Stimulated activated CD8-positive, alpha-beta memory T cell treated with anti-CD3 and anti-CD28 coated beads, Interleukin-15, amount 100 ng/mL, for 1 hour (primary cell): ENCODE measurements at places on chromosomes 7 and 10.

- DNase-seq: no peak
Observed at GRCh38 chr7:106765727-106766355, 99.2 kb upstream of the PIK3CG start.

GRCh38 chr10:78524941-78525340 lies 491.3 kb downstream of the RPS24 start:
- DNase-seq: no peak

GRCh38 chr7:25671111-25671510 lies 442.8 kb upstream of the NPVF start:
- DNase-seq: no peak

DNA sequence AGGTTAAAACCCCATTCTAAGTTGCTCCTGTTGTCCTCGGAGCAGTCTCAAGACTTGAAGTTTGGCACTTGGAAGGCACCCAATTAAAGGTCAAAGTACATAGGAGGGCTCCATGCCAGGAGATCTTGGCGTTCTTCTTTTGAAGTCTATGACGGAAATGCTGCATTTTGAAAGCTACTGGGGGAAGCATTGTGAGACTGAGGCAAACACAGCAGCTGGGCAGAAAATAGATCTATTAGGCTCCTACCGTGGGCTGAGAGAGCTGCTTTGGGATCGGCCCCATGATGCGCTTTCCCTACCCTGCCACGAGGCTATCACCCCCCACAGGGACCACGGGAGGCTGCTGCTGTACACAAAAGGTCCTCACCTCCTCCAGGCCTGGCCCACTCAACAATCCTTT lies 20.0 kb downstream of the KIAA1549 start:
- DNase-seq: no peak

- no peak for DNase-seq
Observed at GRCh38 chr10:19749185-19749729, 67.0 kb upstream of the PLXDC2 start.

- no peak for DNase-seq
Observed at GRCh38 chr10:33151344-33151864, 183.1 kb downstream of the NRP1 start.

DNA sequence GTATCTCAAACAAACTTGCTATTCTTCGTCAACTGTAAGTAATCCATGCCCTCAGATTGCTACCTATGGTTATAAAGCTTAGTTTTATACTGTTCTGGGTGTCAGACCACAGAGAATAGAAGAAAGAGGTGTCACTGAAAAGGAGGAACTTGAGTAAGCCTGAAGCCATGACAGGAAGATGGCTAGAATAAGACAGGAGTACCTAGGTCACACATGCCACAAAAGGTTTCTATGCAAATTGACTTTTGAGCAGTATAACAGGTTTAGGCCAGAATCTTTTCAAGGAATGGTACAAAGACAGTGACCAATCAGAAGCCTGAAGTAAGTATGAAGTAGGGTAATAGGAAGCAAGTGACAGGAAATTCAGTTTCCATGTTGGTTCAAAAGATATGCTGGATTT lies 23.5 kb downstream of the FBXW4 start:
- no peak for DNase-seq

DNA sequence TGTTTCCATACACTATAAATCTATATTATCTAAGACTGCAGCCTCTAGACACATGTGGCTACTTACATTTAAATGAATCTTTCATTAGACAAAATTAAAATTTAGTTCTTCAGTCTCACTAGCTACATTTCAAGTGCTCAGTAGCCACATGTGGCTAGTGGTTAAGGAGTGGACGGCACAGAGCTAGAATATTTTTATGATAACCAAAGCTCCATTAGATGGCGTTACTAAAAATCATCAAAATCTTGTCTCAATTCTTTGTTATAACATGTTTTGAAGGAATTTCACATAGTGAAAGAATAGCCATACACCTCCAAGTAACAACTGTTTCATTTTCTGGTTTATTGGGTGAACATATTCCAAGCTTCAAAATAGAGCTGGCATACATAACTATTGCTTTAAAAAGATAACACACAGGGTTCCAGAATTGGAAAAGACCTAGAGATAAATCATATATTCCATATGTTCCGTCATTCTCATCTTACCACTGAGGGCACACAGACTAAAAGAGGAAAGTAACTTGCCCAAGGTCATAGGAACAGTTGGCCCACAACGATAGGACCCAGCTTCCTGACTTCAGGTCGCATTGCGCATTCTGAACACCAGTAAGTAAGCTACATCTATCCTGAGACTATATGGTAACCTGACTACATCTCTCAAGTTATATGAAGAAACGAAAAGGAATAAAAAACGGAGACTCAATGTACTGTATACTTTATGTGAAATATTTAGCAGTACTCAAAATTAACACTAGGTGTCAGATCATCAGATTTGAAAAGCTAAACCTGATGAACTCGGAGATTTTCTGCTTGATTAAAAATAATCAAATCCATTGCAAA lies 66.6 kb downstream of the CAV1 start:
- no peak for DNase-seq

- no peak for DNase-seq
Observed at GRCh38 chr7:16579216-16579615, 52.6 kb downstream of the LRRC72 start.

- no peak for DNase-seq
Observed at GRCh38 chr7:54995166-54995565, 23.7 kb upstream of the EGFR start.

- no peak for DNase-seq
Observed at GRCh38 chr7:153087498-153087897, 327.9 kb downstream of the ACTR3B start.

- no peak for DNase-seq
Observed at GRCh38 chr7:42164881-42165428, 72.1 kb downstream of the GLI3 start.

GRCh38 chr7:20988340-20988739 lies 201.7 kb upstream of the SP8 start:
- DNase-seq: no peak

DNA sequence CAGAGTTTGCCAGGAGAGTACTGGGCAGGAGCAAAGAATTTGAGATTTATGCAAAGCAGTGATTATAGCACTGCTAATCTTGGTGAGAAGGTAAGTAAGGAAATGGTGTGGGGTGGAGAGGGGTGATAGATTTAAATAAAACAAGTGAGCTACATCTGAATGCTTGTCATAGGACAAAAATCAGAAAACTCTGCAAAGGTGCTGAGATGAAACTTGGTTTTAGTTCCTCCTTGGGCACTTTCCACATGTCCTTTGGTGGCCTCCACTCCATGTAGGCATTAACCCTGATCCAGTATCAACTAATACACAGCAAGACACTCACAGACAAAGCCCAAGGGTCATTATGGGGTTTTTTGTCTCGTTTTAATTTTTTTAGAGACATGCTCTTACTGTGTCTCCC lies 25.7 kb upstream of the FAM107B start:
- DNase-seq: no peak

DNA sequence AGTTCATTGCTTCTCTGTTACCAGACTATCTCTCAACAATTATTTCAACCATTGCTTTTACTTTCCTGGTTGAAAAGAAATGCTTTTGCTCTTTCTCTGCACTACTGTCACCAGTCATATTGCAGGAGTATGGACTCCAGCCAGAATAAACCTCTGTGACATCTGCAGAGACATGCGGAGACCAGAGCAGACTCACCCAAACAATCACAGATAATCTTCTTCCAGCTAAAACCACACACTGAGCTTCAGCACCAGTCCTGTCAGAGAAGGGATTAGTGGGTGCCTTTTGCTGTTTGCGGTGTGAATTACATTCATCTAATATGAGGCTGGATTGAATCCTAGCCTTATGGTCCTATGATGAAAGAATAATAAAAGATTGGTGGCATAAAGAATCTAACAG lies 258.6 kb downstream of the CNTNAP2 start:
- no peak for DNase-seq

GRCh38 chr7:44969049-44969700 lies 9.6 kb downstream of the MYO1G start:
- DNase-seq: no peak

- DNase-seq: no peak
Observed at GRCh38 chr10:110524179-110524858, 26.6 kb downstream of the DUSP5 start.

DNA sequence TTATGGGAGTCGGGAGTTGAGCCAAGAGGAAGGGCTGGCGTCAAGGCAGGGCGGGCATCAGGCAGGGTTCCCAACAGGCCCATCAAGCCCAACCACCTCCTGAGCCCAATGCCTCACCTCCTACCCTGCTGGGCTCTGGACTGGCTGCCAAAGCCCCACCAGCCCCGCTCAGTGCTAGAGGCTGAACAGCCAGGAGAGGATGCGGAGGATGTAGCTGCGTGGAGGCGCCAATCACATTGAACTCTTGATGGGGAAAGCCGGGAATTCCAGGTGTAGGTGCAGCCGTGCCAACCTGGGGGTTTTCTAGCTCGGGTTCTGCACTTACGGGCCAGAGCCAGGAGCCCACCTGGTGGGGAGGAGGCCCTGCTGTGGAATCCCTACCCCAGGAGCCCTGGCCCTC lies 12.9 kb downstream of the ATP5MF start:
- no peak for DNase-seq

- no peak for DNase-seq
Observed at GRCh38 chr10:121690152-121690848, 92.1 kb upstream of the FGFR2 start.

- no peak for DNase-seq
Observed at GRCh38 chr7:132034748-132035416, 478.5 kb upstream of the PODXL start.

DNA sequence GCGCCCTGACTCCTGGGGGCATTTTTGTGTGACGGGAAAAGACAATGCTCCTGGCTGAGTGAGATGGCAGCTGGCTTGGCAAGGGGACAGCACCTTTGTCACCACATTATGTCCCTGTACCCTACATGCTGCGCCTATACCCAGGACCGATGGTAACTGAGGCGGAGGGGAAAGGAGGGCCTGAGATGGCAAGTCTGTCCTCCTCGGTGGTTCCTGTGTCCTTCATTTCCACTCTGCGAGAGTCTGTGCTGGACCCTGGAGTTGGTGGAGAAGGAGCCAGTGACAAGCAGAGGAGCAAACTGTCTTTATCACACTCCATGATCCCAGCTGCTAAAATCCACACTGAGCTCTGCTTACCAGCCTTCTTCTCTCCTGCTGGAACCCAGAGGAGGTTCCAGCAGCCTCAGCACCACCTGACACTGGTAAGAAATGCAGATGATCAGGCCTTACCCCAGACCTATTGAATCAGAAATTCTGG lies at the start of gene ARMS2:
Gene ARMS2, plus strand, starts transcription at position 51 of the 478 bp plus-strand sequence. Its CDS starts 75 bp downstream, at position 126.
- no peak for DNase-seq

GRCh38 chr7:33062023-33062781 lies at the start of gene NT5C3A:
Gene NT5C3A, minus strand, starts transcription at chr7:33062776. Its CDS starts 71 bp downstream, at chr7:33062705.
- DNase-seq: no peak

DNA sequence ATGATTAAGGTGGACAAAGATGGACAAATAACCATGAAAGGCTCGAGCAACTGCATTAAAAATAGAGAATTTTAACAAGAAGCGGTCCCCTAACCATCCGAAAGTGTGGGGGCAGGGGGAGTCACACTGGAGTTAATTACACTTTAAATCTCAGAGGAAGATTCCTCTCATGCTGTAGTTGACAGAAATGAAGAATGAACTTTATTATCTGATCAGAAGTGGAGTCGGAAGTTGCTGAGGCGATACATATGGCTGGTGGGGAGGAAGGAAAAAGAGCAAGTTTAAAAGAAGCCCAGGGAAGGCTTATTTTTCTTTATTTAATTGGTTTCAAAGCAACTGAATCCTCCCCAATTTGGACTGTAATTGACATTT lies 102.3 kb upstream of the FAM171A1 start:
- DNase-seq: no peak

GRCh38 chr7:24574386-24574785 lies 1.1 kb downstream of the PALS2 start:
- no peak for DNase-seq

- DNase-seq: no peak
Observed at GRCh38 chr7:28203508-28204240, 23.1 kb upstream of the JAZF1 start.

GRCh38 chr10:120262857-120263547 lies 194.0 kb upstream of the PLPP4 start:
- no peak for DNase-seq
